ENCODE measurements at places on chromosomes 4 and X.

- DNase-seq: peak; percentile 81
These were observed 667 bp downstream of the G3BP2 start for GRCh38 chr4:75672461-75673026.

DNA sequence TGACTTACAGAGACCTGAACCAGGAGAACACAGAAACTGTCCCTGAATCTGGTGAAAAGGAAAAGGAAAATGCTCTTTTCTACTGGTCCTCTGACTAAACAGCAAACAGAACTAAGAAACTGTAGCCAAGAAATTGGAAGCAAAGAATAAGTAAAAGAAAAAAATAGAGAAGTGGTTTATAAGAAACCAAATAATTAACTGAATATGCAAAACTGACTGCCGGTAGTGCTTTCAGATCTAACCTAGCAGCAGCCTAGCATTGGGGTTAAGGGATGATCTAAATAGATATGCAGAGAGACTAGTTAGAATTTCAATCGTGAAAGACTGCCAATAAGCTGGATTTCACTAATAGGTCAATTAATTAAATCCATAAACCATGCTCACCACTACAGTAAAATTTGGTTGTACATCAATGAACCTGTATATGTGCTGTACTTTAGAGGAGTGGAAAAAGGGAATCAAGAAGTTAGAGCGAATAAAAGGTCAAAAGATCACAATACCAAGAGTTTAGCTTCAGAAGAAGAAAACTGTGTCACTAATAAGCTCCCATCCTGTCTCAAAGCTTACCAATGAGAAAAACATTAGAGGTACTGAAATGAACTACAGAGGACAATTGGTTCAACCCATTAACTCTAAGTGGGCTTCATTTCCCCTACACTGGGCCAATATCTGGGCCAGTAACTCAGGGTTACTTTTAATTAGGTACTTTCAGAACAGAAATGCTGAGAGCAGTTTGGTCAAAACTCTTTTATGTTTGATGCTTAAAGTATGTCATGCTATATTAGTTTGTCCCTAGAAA is 53.6 kb downstream of the KLHL13 start:
- DNase-seq: no peak

DNA sequence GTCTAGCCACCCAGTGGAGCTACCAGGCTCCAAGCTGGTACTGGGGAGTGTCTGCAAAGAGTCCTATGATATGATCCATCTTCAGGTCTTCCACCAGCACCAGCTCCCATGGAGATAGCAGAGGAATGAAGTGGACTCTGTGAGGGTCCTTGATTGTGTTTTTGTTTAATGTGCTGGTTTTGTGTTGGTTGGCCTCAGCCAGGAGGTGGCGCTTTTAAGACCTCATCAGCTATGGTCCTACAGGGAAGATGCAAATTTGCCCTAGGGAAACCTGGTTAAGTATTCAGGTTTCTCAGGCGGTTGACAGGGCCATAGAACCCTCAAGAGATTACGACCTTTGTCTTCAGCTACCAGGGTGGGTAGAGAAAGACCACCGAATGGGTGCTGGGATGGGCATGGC is 1141.1 kb downstream of the STIM2 start:
- no peak for DNase-seq

- DNase-seq: no peak
These were observed 72.6 kb downstream of the SMARCA5 start for GRCh38 chr4:143586080-143586479.

DNA sequence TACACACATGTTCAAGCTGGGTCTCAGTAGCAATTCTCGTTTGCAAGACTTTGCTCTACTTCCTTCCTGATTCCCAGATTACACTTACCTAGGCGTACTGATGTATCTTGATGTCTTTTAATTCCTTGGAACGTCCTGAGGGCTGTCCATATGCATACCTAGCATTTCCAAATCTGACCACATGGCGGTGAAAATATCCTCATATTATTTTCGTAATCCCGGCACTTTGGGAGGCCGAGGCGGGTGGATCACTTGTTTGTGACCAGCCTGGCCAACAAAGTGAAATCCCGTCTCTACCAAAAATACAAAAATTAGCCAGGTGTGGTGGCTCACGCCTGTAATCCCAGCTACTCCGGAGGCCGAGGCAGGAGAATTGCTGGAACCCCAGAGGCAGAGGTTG is 1786.3 kb upstream of the TENM3 start:
- DNase-seq: no peak

- DNase-seq: peak; percentile 56
These were observed 35.3 kb downstream of the SUPT20HL1 start for GRCh38 chrX:24395775-24396174.

GRCh38 chr4:100754751-100755150 is 236.9 kb upstream of the EMCN start:
- DNase-seq: no peak

DNA sequence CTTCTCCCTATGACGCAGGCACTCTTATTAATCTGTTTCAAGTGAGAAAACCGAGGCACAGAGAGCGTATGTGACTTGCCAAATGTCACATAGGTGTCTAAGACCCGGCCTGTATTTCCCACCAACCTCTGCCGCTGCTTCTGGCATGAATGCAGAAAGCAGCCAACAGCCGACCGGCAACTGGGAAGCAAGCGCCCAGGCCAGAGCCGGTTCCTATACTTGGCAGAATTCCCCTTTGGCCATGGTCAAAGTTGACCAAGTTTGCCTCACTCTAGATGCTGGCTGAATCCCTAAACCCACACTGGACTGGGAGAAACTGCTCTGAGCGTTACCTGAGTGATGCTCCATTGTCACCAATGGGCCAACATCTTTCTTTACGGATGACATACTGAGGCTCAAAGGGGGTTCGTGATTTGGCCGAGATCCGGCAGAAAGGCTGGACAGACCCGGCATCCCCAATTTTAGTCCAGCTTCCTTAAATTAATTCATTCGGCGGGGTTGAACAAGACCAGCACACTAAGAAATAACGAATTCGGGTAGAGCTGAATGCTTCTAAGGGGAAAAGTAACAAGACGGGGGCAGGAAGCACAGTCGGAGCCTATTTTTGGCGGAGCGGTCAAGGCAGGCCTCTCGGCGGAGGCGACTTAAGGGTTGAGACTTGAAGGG is 11.2 kb downstream of the MSX1 start:
- DNase-seq: no peak

DNA sequence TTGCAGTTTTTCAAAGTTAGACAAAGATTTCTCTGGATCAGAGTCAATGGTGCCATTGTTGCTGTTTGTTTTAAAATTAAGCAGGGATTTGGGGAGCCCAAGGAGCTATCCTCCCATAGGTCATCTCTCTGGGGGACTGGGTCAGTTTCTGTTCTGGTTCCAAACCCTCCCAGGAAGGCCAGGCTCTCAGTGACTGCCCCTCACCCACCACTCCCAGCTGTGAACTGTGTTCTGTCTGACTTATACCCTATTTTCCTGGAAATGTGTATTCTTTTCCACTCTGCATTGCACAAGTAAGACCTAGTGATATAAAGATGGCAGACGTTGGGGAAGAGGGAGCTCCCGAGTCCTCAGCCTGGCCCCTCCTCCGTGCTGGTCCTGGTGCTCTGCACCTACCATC is 65.8 kb downstream of the NHS start:
- no peak for DNase-seq

DNA sequence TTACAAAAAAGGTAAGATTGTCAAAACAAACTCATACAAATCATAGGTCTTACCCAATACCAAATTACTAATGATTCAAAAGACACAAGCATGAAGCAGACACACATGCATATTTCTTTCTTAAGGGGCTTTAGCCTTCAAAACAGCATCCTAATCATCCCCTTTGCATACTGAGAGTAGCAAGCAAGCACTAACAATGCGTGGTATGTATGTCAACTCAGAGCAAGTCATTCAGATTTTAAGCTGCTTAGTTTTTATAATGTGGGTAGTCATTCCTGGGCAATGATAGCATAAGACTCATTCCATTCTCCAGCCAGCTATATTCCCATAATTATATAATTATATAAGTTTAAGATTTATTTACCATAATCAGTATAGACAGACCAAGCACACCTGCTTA is 219.6 kb downstream of the DKK2 start:
- DNase-seq: no peak

GRCh38 chr4:117965622-117966021 is 68.7 kb upstream of the NDST3 start:
- DNase-seq: no peak

DNA sequence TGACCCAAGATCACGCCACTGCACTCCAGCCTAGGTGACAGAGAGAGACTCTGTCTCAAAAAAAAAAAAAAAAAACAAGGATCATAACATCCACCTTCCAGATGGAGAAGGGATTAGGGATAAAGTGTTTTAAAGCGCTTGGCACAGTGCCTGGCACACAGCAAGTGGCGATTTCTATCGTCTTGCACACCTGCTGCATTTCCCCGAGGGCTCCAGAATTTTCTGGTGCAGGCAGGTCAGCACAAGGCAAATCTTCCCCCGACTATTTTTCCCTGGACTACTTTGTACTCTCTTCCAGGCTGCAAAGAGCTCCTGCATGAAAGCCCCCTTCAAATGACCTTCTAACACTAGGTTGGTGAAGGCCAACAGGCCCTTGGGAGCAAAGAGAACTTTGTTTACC is 57.3 kb downstream of the APBB2 start:
- DNase-seq: no peak

DNA sequence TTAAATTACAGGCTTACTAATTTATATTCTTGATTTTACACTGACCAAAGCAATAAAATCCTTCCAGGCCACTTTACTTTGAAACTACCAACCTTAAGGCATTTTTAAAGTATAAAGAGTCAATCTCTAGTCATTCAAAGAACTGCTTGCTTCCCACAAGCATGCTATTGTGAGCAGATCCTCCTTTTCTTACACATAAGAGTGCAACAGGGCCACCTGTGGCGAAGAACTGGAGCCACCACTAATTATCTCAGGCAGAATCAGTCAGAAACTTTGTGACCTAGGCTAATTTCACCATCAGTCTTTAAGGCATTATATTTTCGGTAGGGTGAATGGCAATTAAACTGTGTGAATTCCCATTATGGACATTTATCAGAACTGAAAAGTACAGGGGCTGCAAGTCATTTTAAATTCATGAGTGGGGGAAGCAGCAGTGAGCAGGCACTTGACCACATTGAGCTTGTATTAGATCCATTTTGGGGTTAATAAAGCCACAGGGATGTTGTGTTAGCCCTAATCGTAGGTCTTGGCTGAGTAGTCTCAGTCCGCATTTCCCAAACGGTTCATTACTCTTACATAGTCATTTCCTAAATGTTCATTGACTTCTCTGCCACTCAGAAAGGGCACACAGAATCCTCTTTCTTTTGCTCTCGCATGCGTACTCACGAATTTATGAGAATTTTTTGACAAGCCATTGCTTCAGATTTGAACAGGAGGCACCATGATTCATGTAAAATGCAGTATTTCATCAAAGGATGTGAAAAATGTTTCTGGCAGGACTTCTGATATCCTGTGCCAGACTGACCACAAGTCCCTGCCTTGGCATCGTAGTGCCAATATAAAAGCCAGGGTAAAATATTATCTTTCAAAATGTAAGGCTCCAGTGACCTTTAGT is 39.8 kb downstream of the NPY2R start:
- no peak for DNase-seq

- DNase-seq: no peak
These were observed 215.2 kb upstream of the PSAPL1 start for GRCh38 chr4:7649741-7650531.

DNA sequence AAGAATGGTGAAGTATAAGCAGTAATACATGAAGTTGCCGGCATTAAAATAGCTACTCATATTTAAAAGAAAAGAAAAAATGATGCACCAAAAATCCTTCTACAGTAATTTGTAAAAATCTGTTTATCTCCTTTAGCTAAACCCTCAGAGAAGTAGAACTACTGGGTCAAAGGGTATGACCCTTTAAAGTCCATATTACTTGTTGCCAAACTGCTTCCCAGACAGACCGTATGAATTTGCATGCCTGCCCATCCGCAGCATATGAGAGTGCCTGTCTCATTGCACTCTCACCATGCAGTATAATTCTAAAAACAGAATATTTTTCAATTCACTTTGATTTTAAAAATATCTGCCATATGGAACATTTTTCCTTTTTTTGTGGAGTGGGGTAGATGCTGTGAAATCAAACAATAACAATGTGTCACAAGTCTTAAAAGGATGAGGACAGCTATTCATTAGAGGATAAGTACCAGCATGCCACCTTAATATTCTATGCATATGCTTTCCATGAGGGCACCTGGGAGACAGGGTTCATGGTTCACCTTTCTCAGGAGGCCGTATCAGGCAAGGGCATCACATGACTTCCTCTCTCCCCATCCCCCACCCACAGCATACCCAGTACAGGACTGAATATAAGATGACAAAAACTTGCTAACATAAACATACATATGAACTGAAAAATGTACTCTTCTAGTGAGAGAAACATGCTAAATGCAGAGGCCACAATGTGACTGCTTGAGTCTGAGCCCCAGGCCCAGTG is 17.8 kb downstream of the ZDHHC9 start:
- peak; percentile 16 for DNase-seq

GRCh38 chrX:109841869-109842579 is 109.0 kb upstream of the ACSL4 start:
- no peak for DNase-seq

- DNase-seq: no peak
These were observed 20.5 kb downstream of the SEL1L3 start for GRCh38 chr4:25842229-25842845.

- DNase-seq: no peak
These were observed 119.3 kb downstream of the C4orf51 start for GRCh38 chr4:145799223-145799622.

GRCh38 chr4:144113546-144113945 is 27.0 kb downstream of the GYPA start:
- DNase-seq: no peak

- no peak for DNase-seq
These were observed 81.4 kb downstream of the PRR32 start for GRCh38 chrX:126900937-126901336.

DNA sequence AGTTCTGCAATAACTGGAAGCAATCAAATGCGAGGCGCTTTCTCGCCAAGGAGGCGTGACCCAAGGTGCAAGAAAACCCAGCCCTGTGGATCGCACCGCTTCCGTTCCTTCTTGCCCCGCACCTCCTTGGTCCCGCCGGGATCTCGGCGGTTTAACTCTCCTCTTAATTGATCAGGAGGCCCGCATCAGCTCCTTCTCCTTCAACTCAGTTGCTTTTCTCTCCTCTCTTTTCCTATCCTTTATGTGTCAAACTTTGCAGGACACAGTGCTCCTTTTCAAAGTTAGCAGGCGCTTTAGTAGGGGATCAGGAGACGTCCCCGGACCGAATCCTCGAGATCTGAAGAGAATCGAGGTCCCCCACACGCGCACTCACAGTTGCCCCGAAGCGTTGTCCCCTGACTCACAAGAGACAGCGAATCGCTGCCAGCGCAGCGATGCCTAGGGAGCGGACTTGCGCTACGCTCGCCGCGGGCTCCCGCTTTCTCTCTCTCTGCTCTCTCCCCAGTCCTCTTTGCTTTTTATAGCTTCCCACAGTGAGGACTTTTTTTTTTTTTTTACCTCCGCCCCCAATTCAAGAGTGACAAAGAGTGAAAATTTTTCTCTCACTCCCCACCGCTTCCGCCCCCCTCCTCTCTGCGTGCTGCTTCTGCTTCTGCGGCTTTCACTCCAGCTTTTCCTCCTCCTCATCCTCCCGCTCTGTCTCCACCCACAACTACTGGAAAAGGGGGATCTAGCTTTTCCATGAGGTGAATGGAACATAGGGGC is at the start of gene DKK2:
Gene DKK2, minus strand, starts transcription at position 495 of the 765 bp plus-strand sequence. CDS start 722 bp downstream, outside the sequence.
- DNase-seq: no peak

GRCh38 chr4:164779811-164780216 is 25.9 kb downstream of the SMIM31 start:
- peak; percentile 23 for DNase-seq

- DNase-seq: no peak
These were observed 14.1 kb downstream of the HPSE start for GRCh38 chr4:83320548-83320947.

Data from RPMI8226 (cell line).